ENCODE measurements at places on chromosomes 11 and 22. TPM values are rescaled to one million over a fixed set of nuclear protein-coding genes. Genes with fewer than 3 reads are reported as not detected.

Gene CSNK2A3
- not detected for total RNA-seq

DNA sequence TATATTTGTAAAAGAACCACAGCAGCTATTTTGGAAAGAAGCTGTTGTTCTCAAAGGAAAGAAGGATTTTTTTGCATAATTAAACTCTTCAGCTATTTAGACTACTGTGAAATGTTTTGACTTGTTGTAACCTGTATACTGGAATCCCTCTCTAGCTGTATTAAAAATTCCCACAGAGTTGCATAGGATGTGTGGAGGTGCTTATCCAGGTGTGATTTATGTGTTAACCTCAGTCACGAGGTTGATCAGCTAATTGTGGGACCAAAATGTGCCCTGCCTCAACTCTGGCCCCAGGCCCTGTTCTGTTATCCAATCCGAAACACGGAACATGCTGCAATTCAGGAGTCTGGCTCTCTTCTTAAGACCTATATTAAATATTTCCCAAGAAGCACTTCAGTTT is 70.1 kb downstream of the LIF start:
- no peak overlapping the region for H3K4me3 ChIP-seq
- no peaks in the 10 kb centered on the region for H3K27me3 ChIP-seq
- H3K36me3 ChIP-seq = no peaks in the 10 kb centered on the region
- no peaks in the 10 kb centered on the region for H3K4me1 ChIP-seq
- DNase-seq = no peak
- H3K27ac ChIP-seq = no peak overlapping the region

DNA sequence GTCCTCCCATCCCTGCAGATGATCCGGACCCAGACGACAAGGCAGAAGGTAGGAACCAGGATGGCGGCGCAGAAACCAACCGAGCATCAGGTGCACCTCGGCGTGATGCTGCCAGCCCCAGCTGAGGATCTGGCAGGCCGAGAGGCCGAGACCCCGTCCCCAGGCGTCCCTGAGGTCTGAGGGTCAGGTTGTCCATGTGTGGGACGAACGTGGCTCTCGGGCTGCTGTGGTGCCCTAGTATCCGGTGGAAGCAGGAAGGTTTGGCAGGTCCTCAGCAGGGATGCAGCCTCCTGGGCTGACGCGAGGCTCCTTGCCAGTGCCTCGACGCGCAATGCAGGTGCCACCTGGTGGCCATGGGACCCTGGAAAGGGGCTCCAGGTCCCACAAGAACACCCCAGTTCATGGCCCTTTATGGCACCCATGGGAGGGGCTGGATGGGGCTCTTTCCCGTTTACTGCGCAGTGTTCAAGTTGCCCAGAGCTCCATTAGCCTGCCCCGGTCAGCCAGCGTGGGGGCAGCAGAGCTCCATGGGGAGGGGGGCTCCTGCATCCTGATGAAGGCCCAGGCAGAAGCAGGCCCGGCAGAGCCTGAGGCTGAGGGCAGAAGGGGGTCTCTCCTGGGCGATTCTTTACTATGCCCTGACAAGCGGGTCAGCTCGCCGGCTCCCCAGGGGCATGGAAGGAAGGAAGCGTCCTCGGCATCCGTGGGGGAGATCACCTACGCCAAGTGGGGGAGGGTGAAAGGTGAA is 129.9 kb downstream of the CTTN start:
- no peaks in the 10 kb centered on the region for H3K27me3 ChIP-seq
- H3K4me1 ChIP-seq = no peaks in the 10 kb centered on the region
- no peak for DNase-seq
- no peaks in the 10 kb centered on the region for H3K36me3 ChIP-seq
- no peak overlapping the region for H3K27ac ChIP-seq
- H3K4me3 ChIP-seq = no peak overlapping the region

Gene TRIM21
- total RNA-seq = 6.0 TPM

DNA sequence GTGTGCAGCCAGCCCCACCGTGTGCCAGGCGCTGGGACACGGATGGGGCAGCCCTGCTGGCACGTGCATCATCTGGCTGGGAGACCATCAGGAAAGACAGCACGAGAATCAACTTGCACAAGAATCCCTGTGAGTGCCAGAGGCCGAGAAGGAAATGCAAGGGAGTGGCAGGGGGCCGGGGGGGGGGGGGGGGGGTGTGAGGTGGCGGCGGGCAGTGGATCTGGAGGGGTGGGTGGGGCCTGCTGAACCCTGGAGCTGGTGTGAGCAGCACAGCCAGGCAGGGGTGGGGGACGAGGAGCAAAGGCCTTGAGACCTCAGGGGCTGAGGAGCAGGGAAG is 14.0 kb upstream of the FLRT1 start:
- no peaks in the 10 kb centered on the region for H3K36me3 ChIP-seq
- DNase-seq = no peak
- no peak overlapping the region for H3K4me3 ChIP-seq
- peaks cover 26% of the 10 kb centered on the region for H3K4me1 ChIP-seq
- H3K27ac ChIP-seq = no peak overlapping the region

- no peaks in the 10 kb centered on the region for H3K36me3 ChIP-seq
- H3K4me1 ChIP-seq = peaks cover 16% of the 10 kb centered on the region
- peak overlapping the region; percentile 99 for H3K27ac ChIP-seq
- no peaks in the 10 kb centered on the region for H3K27me3 ChIP-seq
- no peak for DNase-seq
- H3K4me3 ChIP-seq = peak overlapping the region; percentile 53
Observed at GRCh38 chr11:125626288-125626950, 1.5 kb downstream of the CHEK1 start.

DNA sequence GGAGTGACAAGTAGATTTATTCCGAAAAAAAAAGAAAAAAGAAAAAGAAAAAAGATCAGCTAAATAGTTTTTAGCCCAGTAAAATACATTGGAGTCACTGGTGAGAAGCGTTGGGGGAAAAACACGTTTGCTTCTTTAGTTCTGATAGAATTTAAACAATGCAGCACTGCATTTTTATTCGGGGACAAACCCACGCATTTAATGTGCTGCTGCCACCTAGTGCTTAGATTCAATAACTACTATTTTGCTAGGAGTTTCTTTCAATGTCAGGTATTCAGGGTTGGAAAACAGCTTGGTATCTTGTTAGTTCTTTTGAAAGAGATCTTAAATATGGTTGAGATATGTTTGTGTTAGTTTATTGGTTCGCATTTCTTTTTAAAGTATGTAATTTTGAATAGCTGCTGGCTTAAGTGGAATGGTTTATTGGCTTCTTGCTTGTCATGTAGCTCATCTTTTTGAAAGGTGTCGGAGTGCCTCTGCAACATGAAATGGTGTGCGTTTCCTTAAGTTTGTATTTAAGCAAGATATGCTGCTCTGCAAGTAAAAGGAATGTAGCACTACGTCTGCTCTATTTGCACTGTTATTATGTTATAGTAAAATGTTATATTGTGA is 41.9 kb downstream of the SVIP start:
- peaks cover 2% of the 10 kb centered on the region for H3K4me1 ChIP-seq
- no peaks in the 10 kb centered on the region for H3K36me3 ChIP-seq
- no peak overlapping the region for H3K4me3 ChIP-seq
- peak; percentile 19 for DNase-seq
- no peaks in the 10 kb centered on the region for H3K27me3 ChIP-seq

DNA sequence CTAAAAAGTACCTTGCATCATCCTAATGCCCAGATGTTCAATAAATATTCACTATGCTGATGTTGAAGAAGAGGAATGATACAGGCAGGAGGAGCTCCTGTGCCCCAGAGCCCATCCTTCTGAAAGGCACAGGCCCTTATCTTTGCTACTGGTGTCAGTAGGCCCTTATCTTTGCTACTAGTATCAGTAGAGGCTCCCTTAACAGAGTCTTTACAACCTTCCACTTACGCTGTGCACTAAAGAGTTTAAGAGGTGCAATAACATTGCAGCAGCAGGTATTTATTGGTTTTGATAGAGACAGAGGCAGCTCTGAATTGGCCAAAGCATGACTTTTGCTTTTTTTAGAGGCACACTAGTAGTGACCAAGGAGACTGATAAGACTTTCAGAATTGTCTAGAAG is 174.4 kb downstream of the TENM4 start:
- no peak for DNase-seq
- H3K4me3 ChIP-seq = no peak overlapping the region
- no peaks in the 10 kb centered on the region for H3K4me1 ChIP-seq
- no peaks in the 10 kb centered on the region for H3K27me3 ChIP-seq
- H3K36me3 ChIP-seq = no peaks in the 10 kb centered on the region

DNA sequence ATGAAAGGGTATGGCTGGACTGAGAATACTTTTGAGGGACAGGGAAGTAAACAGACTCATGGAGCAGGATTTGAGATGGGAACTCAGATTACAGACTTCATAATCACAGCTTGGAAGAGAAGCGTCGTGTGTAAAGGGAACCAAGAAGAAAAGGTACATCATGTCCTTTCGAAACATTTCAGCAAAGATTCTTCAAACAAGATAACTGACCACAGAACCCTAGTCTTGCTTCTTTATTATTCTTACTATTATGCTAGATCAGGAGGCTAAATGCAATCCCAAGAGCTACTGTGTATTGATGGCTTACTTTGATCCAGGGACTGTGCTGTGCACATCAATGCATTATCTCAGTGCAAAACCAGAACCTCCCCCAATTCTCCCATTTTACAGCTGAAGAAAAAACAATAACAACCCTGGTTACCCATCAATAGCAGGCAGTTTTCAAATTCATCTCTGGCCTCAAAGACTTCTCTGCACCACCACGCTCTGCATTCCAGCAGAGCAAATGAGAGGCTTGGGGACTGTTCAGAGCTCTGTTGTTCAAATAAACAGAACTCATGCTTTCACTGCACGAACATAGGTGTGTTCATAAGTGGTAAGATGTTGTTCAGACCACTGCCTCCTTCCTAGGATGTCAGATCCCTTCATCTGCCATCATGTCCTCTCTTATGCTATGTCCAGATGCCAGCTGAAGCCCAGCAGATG is 104.8 kb upstream of the NAV2 start:
- no peak overlapping the region for H3K27ac ChIP-seq
- no peak for DNase-seq
- H3K4me3 ChIP-seq = no peak overlapping the region
- H3K36me3 ChIP-seq = no peaks in the 10 kb centered on the region
- H3K27me3 ChIP-seq = no peaks in the 10 kb centered on the region
- no peaks in the 10 kb centered on the region for H3K4me1 ChIP-seq

Gene SCARF2
- 13.5 TPM for total RNA-seq

DNA sequence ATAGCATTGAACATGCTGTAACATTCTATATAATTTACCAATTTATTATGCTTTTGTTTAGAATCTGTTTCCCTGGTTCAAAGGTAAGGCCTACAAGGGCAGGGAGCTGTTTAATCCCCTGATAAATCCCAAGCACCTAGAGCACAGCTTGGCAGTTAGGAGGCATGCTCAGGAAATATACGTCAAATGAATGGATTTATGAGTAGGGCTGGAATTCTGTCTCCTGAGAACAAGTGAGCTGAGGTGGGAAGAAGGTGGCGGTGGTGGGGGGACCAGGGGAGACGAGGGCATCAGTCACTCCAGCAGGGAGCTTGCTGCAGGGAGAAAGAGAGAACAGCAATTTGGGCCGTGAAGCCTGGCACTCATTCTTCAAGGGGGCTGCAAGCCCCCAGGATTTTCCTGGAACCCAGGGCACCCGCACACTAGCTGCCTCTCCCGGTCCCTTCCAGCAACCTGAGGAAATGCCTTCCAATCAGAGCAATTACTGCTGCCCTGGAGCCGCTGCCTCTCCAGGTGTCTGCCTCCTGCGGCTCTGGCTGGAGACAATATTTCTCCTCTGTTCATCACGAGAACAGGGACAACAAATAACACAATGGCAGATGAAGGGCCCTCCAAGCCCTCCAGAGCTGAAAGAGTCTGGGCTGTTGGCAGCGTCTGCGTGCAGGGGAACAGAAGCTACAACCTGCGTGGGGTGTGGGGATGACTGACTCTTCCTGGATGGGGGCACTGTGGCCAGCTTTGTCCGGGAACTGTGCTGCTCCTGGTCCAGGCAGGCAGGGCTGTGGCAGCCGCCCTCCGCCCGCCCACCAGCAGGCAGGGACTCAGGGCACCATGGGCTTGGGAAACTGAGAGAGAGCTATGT is 233.4 kb downstream of the ST3GAL4 start:
- H3K27ac ChIP-seq = no peak overlapping the region
- no peaks in the 10 kb centered on the region for H3K36me3 ChIP-seq
- H3K4me1 ChIP-seq = peaks cover 15% of the 10 kb centered on the region
- no peaks in the 10 kb centered on the region for H3K27me3 ChIP-seq

DNA sequence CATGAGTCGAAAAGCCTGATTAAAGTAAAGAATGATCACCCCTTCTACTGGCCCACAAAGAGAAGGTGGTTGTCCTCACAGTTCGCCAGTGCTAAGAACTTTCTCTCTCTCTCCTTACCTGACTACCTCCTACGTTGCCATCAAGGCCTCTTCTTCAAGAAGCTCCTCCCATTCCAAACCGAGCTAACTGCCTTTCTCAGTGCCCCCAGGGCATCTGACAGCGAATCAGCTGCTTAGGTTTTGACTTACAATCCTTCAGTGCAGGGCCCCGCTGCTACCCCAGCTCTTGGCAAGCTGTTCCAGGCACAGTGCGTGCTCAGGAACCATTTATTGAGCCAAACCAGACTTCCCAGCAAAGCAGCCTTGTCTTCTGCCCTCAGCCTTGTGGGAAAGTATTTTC is 5.8 kb downstream of the VSTM5 start:
- peaks cover 5% of the 10 kb centered on the region for H3K4me1 ChIP-seq
- no peak overlapping the region for H3K4me3 ChIP-seq
- no peaks in the 10 kb centered on the region for H3K36me3 ChIP-seq
- H3K27ac ChIP-seq = no peak overlapping the region
- no peak for DNase-seq

DNA sequence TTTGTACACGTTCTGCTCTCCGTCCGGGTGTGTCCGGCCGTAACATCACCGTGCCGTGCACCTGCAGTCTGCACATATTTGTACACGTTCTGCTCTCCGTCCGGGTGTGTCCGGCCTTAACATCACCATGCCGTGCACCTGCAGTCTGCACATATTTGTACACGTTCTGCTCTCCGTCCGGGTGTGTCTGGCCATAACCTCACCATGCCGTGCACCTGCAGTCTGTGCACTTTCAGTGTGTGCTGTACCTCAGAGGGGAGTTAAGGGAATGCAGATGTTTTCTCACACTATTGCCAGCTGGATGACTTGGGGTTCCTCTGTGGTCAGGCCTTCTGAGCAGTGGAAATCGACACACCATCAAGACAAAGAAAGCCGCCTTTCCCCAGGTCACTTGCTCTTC is 4.2 kb downstream of the TTLL8 start:
- no peak for DNase-seq
- H3K4me3 ChIP-seq = no peak overlapping the region
- H3K27me3 ChIP-seq = no peaks in the 10 kb centered on the region
- peaks cover 6% of the 10 kb centered on the region for H3K4me1 ChIP-seq
- no peaks in the 10 kb centered on the region for H3K36me3 ChIP-seq

Gene CHRM4
- total RNA-seq = not detected

Gene TYR
- not detected for total RNA-seq

GRCh38 chr22:26974914-26975803 is 317.8 kb downstream of the MIAT start:
- no peaks in the 10 kb centered on the region for H3K36me3 ChIP-seq
- H3K4me1 ChIP-seq = no peaks in the 10 kb centered on the region
- H3K27me3 ChIP-seq = no peaks in the 10 kb centered on the region
- H3K4me3 ChIP-seq = no peak overlapping the region
- H3K27ac ChIP-seq = no peak overlapping the region
- no peak for DNase-seq

- H3K4me1 ChIP-seq = peaks cover 8% of the 10 kb centered on the region
- H3K4me3 ChIP-seq = no peak overlapping the region
- H3K27me3 ChIP-seq = no peaks in the 10 kb centered on the region
- H3K36me3 ChIP-seq = no peaks in the 10 kb centered on the region
- DNase-seq = no peak
Observed at GRCh38 chr11:34748036-34748435, 127.1 kb downstream of the EHF start.

Gene PARVG
- 13.2 TPM for total RNA-seq

GRCh38 chr11:2699185-2699530 is 636 bp downstream of the KCNQ1OT1 start:
- DNase-seq = peak; percentile 41
- H3K4me3 ChIP-seq = peak overlapping the region; percentile 73
- H3K4me1 ChIP-seq = peaks cover 8% of the 10 kb centered on the region
- H3K27me3 ChIP-seq = no peaks in the 10 kb centered on the region
- H3K36me3 ChIP-seq = no peaks in the 10 kb centered on the region

Gene CNTN5
- not detected for total RNA-seq

All from body of pancreas (tissue), 4 donors.